ENCODE measurements at places on chromosomes 6 and 20. TPM values are rescaled to one million over a fixed set of nuclear protein-coding genes. Genes with fewer than 3 reads are reported as not detected.

DNA sequence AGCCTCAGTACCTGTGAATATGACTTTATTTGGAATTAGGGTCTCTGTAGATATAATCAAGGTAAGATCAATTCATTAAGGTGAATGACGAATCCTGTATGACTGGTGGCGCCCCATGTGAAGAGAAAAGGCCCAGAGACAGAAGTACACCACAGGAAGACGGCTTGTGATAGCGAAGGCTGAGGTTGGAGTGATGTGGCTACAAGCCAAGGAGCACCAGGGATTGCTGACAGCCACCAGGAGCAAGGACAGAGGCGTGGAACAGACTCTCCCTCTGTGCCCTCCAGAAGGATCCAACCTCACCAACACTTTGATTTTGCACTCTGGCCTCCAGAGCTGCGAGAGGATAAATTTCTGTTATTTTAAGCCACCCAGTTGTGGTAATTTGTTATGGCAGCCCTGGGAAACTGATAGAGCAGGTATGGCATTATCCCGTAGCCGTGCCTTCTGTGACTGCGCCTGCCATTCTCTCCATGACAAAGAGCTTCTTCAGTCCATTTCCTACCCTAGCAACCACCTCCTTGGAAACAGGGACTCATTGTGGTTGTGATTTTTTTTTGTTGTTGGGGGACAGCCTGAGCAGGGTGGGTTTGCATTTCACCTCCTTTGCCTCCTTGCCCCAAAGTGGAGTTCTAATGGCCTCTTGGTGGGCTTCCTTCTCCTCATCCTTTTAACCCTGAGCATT lies 29.6 kb downstream of the PTK7 start:
- no peak for DNase-seq

DNA sequence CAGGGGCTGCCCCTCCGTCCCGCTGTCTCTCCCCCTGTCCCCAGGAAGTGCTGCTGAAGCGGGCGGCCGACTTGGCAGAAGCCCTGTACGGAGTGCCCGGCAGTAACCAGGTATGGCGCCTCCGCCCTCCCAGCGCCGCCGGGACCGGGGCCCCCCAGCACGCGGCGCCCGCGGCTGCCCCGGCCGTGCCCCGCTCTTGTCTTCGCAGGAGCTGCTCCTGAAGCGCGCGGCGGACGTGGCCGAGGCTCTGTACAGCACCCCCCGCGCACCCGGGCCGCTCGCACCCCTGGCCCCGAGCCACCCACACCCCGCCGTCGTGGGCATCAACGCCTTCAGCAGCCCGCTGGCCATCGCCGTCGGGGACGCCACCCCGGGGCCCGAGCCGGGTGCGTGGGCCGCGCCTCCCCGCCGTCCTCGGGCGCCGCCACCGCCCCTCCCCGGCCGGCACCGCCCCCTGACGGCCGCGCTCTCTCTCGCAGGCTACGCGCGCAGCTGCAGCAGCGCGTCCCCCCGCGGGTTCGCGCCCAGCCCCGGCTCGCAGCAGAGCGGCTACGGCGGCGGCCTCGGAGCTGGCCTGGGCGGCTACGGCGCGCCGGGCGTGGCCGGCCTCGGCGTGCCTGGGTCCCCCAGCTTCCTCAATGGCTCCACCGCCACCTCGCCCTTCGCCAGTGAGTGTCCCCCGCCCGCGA lies 48.4 kb downstream of the CPXM1 start:
- DNase-seq = no peak

Gene KHDC1L
- total RNA-seq = 0.66 TPM

Gene SOBP
- total RNA-seq = 20.2 TPM

- no peak for DNase-seq
These were observed 726.0 kb upstream of the GJE1 start for GRCh38 chr6:141406761-141407160.

GRCh38 chr6:7785243-7786035 lies 59.5 kb downstream of the BMP6 start:
- no peak for DNase-seq

DNA sequence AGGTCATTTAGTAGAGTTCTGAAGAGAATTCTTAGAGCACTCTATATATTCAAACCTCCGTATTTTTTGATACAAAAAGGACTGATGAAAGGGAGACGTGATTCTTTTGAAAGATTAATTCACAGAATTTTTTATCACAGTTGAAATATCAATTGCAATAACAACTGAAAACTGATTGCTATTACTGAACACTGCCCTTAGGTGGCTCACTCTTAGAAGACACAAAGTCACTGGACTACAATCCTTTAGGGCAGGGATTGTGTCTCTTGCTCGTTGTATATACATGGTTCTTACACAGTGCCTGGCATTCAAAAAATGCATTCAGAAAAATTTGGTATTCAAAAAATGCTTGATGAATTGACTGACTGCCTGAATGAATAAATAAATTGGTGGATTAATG lies 17.1 kb upstream of the CALHM6 start:
- DNase-seq = no peak

- no peak for DNase-seq
These were observed 72.8 kb downstream of the MAP3K5 start for GRCh38 chr6:136719280-136720044.

Gene KCNQ5
- 4.4 TPM for total RNA-seq

DNA sequence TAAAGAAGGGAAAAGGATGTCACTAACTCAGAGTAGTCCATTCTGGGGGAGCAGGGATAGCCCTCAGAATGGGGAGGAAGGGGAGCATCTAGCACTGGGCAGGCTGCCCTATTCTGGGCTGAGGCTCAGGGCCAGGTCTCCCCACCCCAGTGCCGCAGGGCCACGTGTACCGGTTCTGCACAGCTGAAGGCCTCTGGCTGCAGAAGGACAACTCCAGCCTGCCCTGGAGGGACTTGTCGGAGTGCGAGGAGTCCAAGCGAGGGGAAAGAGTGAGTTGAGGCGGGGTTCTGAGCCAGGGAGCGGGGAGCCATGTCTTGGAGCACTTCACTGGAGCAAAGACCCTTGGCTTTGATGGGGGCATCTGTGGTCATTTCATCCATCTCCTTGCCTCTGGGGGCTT lies 17.0 kb downstream of the GLP1R start:
- no peak for DNase-seq

GRCh38 chr6:100846276-100846675 lies 34.9 kb downstream of the ASCC3 start:
- DNase-seq = no peak

GRCh38 chr6:21501815-21502214 lies 91.7 kb upstream of the SOX4 start:
- no peak for DNase-seq

Gene JAG1
- 226 TPM for total RNA-seq

DNA sequence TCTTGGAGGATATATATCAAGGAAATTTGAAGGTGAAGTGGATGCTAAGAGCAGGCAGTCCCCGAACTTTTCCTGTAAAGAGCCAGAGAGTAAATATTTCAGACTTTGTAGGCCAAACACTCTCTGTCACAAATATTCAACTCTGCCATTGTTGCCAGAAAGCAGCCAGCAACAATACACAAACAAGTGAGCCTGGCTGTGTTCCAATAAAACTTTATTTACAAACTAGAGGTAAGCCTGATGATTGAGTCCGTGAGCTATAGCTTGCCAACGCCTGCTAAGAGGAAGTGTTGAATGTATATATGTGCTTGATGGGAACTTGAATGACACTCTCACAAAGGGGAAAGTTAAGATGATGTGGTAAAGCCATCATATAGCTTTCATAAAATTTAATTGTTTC lies 166.0 kb upstream of the PLN start:
- no peak for DNase-seq

Gene PEX7
- 4.2 TPM for total RNA-seq

Gene FILIP1
- total RNA-seq = 53.3 TPM

Gene DYNLT2
- 1.2 TPM for total RNA-seq

DNA sequence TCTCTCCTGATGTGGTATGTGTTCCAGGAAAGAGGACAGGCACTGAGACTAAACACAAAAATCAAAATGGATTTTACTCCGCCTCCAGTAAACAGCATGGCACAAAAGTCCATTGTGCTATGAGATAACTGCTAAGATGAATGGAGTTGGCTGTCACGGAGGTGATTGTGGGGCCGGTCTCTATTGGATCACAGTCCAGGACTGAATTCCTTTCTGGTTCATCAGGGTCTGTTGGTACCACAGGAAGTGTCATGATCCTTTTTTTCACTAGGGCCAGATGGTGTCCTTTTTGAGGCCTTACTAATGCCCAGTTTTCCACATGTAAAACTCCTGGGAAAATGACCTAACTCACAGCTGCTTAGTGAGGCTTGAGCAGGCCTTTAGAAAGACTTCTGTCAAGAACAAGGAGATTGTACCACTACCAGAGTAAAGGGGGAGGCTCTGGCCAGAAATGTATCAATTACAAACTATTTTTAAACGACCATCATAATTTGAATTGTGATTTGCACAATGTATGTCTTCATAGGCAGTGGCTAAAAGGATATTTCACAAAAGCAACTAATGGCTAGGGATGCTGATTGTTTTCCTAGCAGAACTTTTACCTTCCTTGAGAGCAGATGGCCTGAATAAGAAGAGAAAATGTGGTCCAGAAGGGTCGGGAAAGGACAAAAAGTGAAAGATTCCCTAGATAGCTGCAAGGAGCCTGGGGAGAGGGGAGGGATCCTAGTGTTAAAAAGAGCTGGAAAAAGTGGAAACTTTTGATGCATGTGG lies 192.2 kb upstream of the POU3F2 start:
- DNase-seq = no peak

GRCh38 chr6:46323312-46323965 lies 152.7 kb upstream of the ENPP5 start:
- no peak for DNase-seq

Gene DHX16
- total RNA-seq = 22.3 TPM

GRCh38 chr20:41183831-41184230 lies 46.5 kb downstream of the PLCG1 start:
- no peak for DNase-seq

DNA sequence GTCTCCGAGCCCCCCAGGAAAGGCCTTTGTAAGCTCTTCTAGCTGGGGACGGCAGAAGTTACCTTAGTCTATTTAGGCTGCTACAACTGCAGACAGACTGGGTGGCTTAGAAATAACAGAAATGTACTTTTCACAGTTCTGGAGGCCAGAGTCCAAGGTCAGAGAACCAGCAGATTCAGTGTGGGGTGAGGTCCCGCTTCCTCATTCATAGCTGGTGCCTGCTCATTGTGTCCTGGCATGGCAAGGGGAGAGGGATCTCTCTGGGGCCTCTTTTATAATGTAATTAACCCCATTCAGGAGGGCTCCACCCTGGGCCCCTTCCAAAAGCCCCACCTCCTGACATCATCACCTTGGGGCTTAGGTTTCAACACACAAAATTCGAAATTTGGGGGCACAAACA lies 315.1 kb downstream of the CDH4 start:
- DNase-seq = peak; percentile 23
